ENCODE measurements at places on chromosomes 2 and 18.
A peak's percentile ranks its signal among the peaks of the same experiment; 100 is the strongest.

- no peak for DNase-seq
These were observed 79.3 kb downstream of the NRXN1 start for GRCh38 chr2:50952596-50952995.

- no peak for DNase-seq
These were observed 27.3 kb downstream of the TPO start for GRCh38 chr2:1440581-1440980.

GRCh38 chr2:240960971-240961876, 37.2 kb upstream of the SNED1 start:
- DNase-seq = peak; percentile 35

GRCh38 chr2:61179701-61180639, 18.0 kb downstream of the C2orf74 start:
- no peak for DNase-seq

GRCh38 chr2:134433979-134434378, 180.1 kb downstream of the MGAT5 start:
- DNase-seq = no peak

- no peak for DNase-seq
These were observed 46.8 kb upstream of the DARS1 start for GRCh38 chr2:136032192-136032591.

DNA sequence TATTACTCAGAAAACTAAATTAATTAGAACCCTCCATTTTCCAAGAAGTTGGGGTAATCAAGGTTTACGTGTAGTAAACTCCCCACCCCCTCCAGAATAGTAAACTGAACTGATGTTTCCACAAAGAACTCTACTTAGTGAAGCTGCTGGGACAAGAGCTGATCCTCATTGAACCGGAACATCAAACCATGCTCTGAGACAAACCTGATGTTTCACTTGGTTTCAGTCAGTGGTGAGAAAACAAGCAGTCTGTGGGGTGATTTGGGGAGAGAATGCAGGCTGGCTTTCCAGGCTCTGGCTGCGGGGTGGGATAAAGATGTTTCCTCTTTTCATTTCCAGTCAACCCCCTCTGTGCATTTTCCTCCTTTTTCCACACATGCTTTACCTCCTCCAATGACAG, 38.2 kb downstream of the CELF4 start:
- DNase-seq = no peak

Measured in inflammatory macrophage treated with lipopolysaccharide for 4 hours (primary cell).